ENCODE measurements at places on chromosomes 5 and 9. TPM values are rescaled to one million over a fixed set of nuclear protein-coding genes. Genes with fewer than 3 reads are reported as not detected.

PRR16 gene
- 0.48 TPM for total RNA-seq

SLC6A7 gene
- total RNA-seq: not detected

BAAT gene
- not detected for total RNA-seq

HAVCR1 gene
- not detected for total RNA-seq

PLAC8L1 gene
- total RNA-seq: 0.29 TPM

CENPP gene
- total RNA-seq: 2.3 TPM

TAF11L4 gene
- not detected for total RNA-seq

HNRNPK gene
- total RNA-seq: 683 TPM

GKAP1 gene
- 0.65 TPM for total RNA-seq

SPINK7 gene
- total RNA-seq: not detected

LMNB1 gene
- 79.1 TPM for total RNA-seq

GNPDA1 gene
- 66.1 TPM for total RNA-seq

DMRT2 gene
- total RNA-seq: not detected

CMBL gene
- 6.2 TPM for total RNA-seq

TMEM215 gene
- total RNA-seq: under 0.01 TPM

SLIT3 gene
- 0.10 TPM for total RNA-seq

IQGAP2 gene
- total RNA-seq: 2.3 TPM

MARCOL gene
- not detected for total RNA-seq

ECSCR gene
- total RNA-seq: 359 TPM

C5 gene
- total RNA-seq: 0.86 TPM

PCA3 gene
- 0.29 TPM for total RNA-seq

PCDHGA2 gene
- 1.6 TPM for total RNA-seq

CA9 gene
- total RNA-seq: not detected

PDE6A gene
- under 0.01 TPM for total RNA-seq

MZB1 gene
- total RNA-seq: 0.19 TPM

PCDHB3 gene
- total RNA-seq: 0.57 TPM

GPR151 gene
- total RNA-seq: not detected

FYB1 gene
- total RNA-seq: not detected

GFRA3 gene
- 0.10 TPM for total RNA-seq

TRIM7 gene
- 7.9 TPM for total RNA-seq

PCDHA1 gene
- total RNA-seq: not detected

CATSPER3 gene
- total RNA-seq: under 0.01 TPM

ITK gene
- total RNA-seq: not detected

IFNE gene
- total RNA-seq: 1.6 TPM

CNOT8 gene
- total RNA-seq: 73.0 TPM

HAVCR2 gene
- total RNA-seq: 0.67 TPM

SPATA31E1 gene
- not detected for total RNA-seq

PCDHGA7 gene
- 4.6 TPM for total RNA-seq

PRUNE2 gene
- 6.5 TPM for total RNA-seq

NR2F1-AS1 gene
- total RNA-seq: 16.4 TPM

DBH gene
- total RNA-seq: not detected

SNCAIP gene
- total RNA-seq: 37.4 TPM

NUP155 gene
- 37.9 TPM for total RNA-seq

ZNF474 gene
- 0.19 TPM for total RNA-seq

CDC20B gene
- total RNA-seq: 0.19 TPM

RETREG1 gene
- not detected for total RNA-seq

ACOT12 gene
- not detected for total RNA-seq

SLC6A3 gene
- total RNA-seq: not detected

S1PR3 gene
- total RNA-seq: 18.9 TPM

GLT6D1 gene
- not detected for total RNA-seq

CHD1 gene
- 77.0 TPM for total RNA-seq

FBXW5 gene
- total RNA-seq: 180 TPM

TXNDC8 gene
- total RNA-seq: not detected
